Gastrocnemius medialis (tissue), 4 donors: ENCODE measurements at places on chromosomes 1 and 21.

DNA sequence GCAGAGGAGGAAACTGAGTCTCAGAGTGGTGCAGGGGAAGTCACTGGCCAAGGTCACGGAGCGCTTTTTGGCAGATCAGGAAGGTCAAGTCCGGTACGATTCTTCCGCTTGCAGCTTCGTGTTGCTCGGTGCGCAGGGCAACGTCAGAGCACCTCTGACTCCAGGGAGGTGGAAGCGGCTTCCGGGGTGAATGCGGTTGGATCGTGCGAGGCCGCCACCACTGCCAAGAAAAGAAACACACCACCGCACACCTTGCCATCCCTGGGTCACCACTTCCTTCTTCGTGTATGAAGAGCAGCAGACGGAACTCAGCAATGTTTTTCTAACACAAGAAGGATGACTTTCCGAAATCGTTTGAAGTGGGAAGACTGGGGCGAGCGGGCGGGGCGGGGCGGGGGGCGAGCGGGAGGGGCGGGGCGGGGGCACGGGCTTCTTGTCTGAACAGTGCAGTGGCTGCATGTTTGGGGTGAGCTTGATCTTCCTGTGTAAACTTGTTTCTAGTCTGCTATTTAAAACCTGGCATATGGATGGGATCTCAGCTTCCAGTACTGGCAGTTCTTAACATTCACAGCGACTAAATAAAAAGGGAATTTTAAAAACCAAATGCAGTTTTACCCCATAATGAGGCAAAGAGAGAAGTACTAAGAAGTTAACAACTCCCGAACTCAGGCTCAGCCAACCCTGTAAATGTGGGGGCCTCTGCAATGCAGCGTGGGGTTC lies 300.0 kb downstream of the RRAGC start:
- DNase-seq, result no peak

DNA sequence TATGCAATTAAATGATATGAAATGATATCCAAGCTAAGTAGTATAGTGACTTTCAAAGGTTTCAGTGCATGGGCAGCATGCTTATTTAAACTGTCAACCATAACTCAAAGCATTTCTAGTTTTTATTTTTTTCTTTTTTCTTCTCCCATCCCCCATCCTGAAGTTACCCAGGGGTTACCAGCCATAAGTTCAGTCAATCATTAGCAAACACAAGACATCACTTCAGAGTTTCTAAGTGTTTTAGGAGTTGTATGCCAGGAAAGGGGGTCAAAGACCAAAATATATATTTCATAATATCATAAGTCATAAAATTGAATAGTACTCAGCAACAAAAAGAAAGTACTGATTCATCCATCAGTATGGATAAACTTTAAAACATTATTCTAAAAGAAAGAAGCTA lies 28.7 kb downstream of the DHX9 start:
- no peak for DNase-seq

- DNase-seq, result no peak
These were observed 28.6 kb upstream of the JUN start for GRCh38 chr1:58812468-58812867.

DNA sequence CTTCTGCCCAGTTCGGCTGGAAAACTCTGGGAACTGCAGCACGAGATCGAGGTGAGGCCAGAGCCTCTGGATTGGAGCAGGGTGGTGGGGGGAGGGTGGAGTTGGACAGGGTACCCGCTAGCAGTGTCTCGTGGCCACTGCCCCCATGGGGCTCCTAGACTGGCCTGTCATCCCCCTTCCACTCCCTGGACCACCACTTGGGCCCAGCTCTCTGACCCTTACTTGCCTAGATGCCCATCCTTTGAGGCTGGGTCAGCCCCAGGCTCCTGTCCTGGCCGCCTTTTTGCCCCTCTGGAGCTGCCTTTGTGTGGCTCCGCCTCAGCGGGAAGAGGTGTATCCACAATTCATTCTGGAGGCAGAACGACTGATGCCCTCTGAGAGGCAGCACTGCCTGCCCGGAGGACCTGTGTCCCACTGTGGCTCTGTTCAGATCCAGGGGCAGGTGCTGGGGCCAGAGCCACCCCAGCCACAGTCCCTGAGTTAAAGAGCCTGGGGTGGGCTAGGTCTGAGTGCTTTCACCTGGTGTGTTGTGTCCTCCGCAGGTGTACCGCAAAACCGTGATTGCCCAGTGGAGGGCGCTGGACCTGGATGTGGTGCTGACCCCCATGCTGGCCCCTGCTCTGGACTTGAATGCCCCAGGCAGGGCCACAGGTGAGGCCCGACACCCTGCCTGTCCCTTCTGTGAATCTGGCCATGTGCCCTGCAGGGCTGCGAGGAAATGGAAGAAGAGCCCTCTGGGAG lies 17.7 kb downstream of the FAAH start:
- no peak for DNase-seq

DNA sequence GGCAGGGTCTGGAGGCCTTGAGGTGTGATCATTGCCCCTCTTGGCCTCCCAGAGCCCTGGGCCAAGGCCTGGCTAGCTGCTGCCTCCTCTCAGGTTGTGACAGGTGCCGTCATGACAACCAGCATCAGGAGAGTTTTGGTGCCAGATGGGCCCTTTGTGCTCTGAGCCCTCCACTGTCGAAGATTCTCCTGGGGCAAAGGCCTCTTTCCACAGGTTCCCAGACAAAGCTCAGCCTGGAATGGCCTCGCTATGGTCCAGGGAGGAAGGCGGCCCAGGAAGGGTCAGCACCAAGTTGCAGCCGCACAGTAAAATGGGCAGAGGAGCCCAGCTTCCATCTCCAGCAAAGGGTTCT lies 78.4 kb downstream of the ALPL start:
- no peak for DNase-seq

DNA sequence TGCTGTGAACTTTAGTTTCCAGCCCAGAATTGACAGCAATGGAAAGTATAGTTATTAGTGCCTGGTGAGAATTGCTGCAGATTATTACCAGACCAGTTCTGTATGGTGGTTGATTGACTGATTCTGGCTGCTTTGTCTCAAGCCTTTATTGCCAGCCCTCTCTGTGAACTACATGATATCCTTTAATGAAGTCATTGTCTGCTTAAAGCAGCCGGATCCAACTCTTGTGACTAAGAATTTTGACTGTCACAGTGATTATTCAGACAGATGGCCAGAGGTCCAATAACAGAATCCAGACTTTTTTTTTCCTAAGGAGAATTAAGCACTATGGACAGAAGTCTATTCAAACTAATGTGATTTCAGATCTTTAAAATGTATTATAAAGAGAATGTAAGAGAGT lies 1548.6 kb upstream of the B3GALT2 start:
- no peak for DNase-seq

GRCh38 chr1:225655509-225656258 lies 2.8 kb upstream of the ENAH start:
- DNase-seq, result peak; percentile 51

DNA sequence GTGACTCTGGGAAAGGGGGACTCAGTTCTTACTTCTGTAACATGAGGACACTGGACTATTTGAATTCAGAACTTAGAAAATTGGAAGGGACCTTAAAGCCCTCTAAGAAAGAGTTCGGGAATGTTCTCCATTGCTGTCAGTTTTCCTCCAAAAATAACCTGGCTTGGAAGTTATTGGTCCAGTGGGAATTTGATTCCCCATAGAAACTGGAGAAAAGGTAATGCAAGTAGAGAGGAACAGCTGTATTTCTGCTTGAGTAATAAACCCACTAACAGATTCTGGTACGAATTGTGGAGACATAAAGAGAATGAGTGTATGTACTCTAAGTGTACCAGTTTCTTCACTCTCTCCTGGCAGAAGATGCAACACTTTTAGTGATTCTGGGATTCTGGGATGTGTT lies 1.8 kb downstream of the ZBED6 start:
- no peak for DNase-seq

DNA sequence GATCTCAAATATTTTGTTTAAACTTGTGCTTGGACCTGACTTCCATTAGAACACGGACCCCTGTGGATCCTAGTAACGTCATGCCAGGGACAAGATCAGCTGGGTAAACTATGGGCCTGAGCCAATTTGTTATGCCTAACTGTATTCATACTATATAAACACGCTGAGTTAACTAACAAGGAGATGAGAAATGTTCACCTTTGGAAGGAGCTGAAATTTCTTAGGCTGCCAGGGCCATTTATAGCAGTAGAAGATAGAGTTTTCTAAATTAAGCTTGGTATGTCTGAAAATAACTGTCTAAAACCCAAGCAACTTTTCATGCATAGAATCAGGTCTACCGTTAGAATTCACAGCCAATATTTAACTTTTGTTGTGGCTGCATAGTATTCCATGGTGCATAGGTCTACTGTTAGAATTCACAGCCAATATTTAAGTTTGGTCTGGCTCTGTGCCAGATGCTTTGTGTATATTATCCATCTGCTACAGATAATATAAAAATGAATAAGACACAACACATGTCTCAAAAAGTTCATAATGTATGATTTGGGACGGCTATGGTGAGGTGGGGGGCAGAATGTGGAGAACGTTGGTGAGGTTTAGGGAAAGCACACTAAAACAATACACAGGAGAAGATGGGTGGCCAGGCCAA lies 61.5 kb downstream of the NMNAT2 start:
- no peak for DNase-seq

DNA sequence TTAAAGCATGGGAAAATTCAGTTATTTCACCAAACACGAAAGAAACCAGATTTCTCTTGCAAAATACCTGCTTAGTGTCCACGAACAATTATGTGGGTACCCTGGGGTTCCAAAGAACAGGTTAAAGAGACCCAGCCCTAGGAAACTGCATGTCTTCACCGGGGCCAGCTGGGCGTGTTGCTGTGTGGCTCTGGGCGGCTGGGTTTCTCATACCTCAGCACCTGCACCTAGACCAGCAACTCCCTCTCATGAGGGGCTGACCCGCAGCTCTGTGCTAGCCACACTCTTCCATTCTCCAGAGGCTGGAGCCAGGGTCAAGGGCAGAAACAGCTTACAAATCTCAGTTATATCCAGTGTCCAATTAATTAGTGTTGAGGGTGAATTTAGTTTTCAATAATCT lies 40.3 kb downstream of the ACP6 start:
- no peak for DNase-seq

DNA sequence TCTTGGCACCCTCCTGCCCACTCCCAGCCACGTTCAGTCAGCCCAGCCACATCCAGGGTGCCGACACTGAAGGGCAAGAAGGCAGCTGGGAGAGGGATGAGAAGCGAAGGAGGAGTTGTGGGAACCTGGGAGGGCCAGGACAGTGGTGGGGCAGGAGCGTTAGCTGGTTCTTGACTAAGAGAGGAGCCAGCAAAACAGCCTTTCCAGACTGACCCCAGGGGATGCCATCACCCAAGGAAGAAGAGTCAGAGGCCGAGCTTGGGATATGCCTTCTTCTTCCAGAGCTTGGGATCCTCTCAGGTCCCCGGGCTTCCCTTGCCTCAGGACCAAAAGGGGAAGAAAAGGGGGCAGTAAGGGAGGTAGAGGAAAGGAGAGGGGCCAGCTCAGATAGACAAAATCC lies 7.2 kb downstream of the INKA2 start:
- no peak for DNase-seq

GRCh38 chr1:33608825-33609400 lies 136.5 kb downstream of the ZSCAN20 start:
- DNase-seq, result no peak

GRCh38 chr1:117633936-117634335 lies 28.1 kb downstream of the TENT5C start:
- DNase-seq, result no peak

DNA sequence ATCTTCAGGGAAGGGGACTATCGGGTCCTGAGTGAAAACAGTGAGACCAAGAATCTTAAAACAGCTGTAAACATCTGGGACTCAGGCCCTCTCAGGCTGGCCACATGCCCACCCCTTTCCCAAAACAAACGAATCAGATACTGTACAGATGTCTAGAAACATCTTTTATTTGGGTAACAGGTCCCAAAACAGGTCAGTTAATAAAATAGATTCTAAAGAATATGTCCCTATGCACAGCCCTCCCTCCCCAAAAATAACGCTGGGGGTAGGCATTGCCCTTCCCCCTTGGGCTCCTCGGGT lies 499 bp upstream of the CRTC2 start:
- DNase-seq, result no peak

- no peak for DNase-seq
These were observed 354.7 kb downstream of the LMO4 start for GRCh38 chr1:87683196-87683956.

DNA sequence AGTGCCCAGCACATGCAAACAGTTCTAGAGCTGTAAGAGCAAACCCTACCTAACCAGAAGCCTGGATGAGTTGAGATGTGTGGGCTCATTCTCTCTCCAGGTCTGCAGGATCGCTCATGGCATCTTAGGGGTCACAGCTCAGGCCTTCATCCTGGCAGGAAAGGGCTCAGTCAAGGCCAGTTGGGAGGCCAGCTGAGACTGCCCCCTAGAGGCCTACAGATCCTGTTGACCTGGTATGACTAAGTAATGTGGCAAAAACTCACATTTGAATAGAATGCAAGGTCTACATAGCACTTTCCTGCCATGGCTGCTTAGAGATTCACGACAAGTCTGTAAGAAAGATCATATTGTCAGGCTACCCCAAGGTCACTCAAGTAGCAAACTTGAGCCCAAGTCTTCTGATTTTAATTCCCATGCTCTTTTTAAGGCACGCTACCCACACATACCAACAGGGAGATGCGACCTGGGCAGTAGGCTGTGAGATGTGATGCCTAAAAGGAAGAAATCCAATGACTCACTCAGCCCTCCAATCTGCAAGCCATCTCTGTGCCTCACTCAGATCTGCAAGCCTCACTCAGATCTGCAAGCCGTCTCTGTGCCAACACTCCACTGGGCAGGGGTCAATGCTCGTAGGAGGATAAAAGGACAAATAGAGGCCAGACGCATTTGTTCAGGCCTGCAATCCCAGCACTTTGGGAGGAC lies 5.1 kb upstream of the CAPN8 start:
- peak; percentile 25 for DNase-seq

DNA sequence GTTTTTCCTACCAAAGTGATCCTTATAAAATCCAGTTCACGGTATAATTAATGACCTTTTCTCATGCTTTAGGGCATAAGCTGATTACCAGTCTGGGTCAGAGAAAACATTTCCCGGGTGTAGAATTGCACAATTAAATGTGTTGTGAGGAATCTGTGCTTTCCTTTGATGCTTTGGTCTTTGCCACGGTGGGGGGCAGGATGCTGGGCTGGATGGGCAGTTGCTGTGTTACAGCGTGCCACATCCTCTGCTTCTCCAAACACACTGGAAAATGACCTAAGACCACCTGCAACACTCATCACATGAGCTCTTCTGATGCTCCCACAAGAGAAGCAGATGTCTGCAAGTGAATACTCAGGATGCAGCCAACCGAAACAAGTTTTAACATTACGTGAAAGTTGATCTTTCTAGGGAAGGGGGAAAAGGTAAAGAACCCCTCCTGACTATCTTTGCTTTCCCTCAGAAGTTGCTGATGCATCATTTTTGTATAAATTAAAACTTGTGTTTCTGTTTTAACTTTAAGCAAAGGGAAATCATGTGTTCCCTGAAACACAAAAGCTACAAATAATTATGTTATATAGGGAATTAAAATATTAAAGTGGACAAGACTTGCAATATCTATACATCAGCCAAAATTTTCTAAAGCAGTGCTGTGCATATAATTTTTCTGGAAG lies 515.3 kb upstream of the NR5A2 start:
- DNase-seq, result no peak

GRCh38 chr21:31185663-31186062 lies 147.4 kb upstream of the KRTAP19-8 start:
- DNase-seq, result no peak
